Stimulated activated CD8-positive, alpha-beta memory T cell treated with anti-CD3 and anti-CD28 coated beads, Interleukin-15, amount 100 ng/mL, for 48 hours (primary cell): ENCODE measurements at places on chromosomes 6 and 20.

DNA sequence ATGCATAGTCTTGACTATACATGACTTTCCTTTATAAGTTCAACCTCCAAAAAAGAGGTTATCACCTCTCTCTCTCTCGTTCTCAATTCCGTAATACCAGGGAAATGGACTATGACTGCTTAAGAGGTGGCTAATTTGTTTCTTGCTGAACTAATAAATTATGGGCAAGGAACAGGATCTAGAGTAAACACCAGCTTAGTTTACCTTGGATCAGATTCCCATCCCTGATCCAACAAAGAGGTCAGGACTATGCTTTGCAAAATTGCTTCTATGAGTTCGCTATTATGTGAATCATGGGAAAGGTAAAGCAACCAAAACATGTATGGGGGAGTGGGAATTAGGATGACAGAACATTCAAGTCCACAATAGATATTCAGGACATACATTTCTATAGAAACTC lies 630.7 kb downstream of the HACE1 start:
- DNase-seq: no peak

DNA sequence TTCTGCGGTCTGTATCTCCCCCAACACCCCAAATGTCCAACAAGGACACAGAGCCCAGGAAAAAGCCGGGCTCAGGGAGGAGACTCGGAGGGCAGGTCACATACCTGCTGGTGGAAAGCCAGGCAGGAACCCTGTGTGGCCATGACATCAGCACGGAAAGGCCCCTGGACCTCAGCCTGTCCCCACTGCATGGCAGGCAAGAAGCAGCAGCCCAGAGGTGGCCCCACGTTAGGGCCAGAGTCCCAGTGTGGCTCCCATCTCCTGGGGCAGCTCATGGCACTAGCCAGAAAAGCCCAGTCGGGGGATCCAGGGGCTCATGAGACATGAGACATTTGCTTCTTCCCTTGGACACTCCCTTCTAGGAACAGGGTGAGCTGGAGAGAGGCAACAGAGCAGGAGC lies 258.7 kb downstream of the DLL1 start:
- no peak for DNase-seq

GRCh38 chr6:129662406-129662766 lies 47.6 kb downstream of the ARHGAP18 start:
- no peak for DNase-seq

DNA sequence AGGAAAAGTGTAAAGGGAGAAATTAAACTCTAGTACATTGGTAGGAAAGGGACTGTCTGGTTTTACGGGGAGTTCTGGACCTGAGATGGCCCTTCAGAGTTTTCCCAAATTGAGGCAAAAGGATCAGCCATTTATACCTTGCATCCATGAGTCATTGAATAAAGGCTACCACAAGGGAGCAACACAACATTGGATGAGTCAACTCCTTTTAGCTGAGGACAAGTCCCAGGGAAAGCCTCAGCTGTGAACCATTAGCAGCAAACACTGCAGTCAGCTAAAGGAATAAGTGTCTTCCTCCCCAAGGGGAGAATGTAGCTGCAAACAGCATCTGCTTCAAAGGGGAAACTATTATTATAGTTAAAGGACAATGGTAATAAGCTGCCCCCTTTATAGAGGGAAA lies 468.7 kb upstream of the ID4 start:
- no peak for DNase-seq

GRCh38 chr6:14393910-14394309 lies 276.3 kb downstream of the CD83 start:
- no peak for DNase-seq

- no peak for DNase-seq
Observed at GRCh38 chr20:50658804-50659380, 32.5 kb downstream of the RIPOR3 start.

GRCh38 chr20:47905628-47906347 lies 120.5 kb upstream of the SULF2 start:
- DNase-seq: no peak

DNA sequence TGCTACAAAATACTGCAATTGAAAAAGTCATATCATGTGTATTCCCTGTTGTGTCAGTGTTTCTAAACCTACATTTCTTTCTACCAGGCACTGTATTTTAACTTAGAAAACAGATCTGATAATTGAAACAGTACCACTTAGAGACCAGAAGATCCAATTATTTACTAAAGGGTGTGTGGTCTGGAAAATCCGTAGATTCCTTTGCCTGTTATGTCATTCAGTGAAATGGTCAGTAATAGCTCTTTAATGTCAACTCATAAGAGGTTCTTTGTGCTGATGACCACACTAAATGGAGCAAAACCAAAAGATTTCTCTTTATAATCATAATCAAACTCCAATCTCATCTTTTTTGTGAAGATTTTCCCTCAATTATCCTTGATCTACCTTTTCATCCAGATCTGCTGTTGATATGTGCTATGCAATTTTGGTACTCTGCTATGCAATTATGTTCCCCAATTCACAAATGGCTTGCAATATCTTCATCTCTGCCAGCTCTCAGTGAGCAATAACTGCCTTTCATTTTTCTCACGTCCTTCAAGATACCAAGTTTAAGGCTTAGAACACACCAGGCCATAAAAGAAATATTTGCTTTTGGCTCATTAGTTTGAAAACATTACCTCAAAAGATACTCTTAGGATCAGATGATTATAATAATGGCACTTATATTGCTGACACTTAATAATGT lies 165.5 kb downstream of the MOXD1 start:
- no peak for DNase-seq

- no peak for DNase-seq
Observed at GRCh38 chr6:151576633-151577032, 82.8 kb downstream of the CCDC170 start.

DNA sequence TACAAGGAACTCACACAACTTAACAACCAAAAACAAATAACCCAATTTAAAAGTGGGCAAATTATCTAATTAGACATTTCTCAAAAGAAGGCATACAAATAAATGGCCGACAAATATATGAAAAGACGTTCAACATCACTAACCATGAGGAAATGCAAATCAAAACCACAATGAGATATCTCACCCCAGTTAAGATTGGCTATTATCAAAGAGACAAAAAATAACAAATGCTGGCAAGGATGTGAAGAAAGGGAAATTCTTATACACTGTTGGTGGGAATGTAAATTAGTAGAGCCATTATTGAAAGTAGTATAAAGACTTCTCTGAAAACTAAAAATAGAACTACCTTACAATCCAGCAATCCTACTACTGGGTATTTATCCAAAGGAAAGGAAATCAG lies 96.7 kb upstream of the SIRPG start:
- no peak for DNase-seq

- DNase-seq: no peak
Observed at GRCh38 chr6:144912474-144912873, 627.3 kb downstream of the UTRN start.

DNA sequence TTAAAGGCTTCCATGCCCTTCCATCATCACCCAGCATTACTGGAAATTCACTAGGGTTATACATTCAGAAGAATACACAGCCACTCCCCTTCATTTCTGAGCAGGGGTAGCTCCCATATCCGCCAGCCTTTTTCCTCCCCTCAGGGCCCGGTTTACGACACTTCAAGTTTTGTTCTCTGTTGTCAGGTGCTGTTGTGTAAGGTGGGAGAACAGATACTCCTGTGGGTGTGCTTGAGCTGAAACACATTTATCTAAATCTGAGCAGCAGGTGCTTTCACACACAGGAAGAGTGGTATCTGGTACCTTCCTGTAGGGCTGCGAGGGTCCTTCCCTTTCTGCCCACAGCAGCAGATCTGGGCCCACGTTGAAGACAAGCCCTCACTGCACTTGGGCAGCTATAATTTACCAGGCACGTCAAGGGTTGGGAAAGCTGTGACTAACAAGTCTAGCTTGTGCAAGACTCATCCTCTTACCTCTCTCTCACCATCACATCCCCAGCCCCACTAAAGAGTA lies 215.8 kb upstream of the RREB1 start:
- no peak for DNase-seq

- no peak for DNase-seq
Observed at GRCh38 chr6:96789871-96790270, 47.4 kb downstream of the GPR63 start.

DNA sequence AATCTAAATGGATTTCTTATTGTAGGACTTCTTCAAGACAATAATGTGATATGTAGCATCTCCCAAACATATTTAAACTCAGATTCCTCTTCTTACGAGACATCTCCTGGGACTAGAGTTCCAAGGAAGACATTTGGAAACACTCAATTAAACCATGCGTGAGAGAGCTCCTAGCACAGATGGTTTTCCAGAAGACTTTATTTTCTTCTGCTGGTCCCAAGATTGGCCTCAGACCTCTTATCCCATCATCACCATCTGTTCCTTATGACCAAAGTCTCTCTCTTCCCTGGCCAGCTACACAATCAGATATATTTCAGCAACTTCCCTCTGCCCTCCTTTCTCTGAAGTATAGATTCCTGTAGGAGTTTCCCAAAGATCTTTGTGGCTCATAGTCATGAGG lies 93.2 kb upstream of the JARID2 start:
- DNase-seq: no peak

- no peak for DNase-seq
Observed at GRCh38 chr6:146210406-146211083, 181.7 kb downstream of the GRM1 start.

DNA sequence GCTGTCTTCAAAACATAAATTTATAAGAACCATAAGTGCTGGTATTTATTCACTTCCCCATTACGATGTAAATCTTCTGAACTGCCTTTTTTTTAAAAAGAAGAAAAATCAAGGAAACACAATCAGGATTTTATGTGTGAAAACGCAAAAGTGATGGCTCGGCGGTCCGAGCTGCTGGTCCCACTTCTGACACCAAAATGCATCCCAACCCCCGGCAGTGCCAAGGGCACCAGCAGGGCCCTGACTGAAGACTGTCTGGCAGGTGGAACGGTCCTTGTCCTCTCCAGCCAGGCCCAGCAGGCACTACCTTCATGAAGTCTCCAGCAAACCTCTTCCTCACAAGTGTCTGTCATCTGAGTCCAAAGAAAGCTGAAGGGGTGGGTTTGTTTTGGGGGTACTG lies 41.2 kb downstream of the TBC1D7 start:
- DNase-seq: no peak

- no peak for DNase-seq
Observed at GRCh38 chr6:33490621-33491020, 36.2 kb downstream of the ZBTB9 start.

- DNase-seq: peak; percentile 61
Observed at GRCh38 chr6:42402184-42402583, 49.5 kb downstream of the TRERF1 start.

DNA sequence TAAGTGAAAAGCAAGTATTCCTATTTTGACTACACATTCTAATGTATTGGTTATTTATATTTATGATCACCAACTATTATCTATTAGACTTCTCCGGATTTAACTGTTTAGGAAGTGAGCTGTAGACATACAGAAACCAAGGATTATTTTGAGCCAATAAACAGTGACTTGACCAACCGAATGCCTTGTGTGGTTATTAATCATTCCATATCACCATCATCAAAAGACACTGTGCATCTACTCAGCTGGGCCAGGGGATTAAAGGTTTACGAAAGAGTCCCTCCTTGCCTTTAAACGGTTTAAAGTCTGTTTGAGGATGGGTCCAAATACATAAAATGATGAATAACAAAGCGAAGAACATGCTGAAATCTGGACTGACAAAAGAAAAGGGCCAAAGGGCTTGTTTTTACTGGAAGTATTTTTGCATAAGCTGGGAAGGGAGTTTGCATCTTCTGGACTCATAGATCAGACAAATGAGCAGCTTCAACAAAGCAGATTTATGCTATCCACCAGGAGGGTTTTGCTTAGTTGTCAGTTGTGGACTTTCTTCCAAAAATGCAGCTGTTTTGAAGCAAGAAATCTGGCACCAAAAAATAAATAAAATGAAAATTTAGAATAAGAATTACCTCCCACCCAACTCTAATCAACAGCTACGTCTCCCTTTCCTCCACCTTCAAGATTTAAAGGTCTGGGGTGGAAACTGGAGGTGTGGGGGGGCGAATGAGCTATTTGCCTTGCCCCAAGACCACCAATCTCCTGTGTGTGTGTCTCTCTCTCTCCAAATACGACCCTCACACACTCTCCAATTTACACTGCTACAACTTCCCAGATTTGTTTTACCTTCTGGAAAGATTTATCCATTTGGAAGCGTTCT lies 33.6 kb upstream of the ID4 start:
- no peak for DNase-seq

- DNase-seq: no peak
Observed at GRCh38 chr6:125899726-125900182, 56.8 kb upstream of the HINT3 start.

DNA sequence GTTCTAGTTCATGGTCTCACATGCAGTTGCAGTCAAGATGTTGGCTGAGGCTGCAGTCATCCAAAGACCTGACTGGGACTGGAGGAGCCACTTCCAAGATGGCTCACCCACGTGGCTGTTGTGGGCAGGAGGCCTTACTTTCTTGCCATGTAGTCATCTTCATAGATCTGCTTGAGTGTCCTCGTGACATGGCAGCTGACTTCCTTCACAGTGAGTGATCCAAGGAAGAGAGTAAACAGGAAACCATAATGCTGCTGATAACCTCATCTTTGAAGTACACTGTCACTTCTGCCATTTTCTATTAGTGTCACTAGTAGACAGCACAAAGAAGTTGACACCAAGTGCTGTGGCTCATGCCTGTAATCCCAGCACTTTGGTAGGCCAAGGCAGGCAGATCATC lies 40.1 kb upstream of the AKIRIN2 start:
- peak; percentile 58 for DNase-seq

DNA sequence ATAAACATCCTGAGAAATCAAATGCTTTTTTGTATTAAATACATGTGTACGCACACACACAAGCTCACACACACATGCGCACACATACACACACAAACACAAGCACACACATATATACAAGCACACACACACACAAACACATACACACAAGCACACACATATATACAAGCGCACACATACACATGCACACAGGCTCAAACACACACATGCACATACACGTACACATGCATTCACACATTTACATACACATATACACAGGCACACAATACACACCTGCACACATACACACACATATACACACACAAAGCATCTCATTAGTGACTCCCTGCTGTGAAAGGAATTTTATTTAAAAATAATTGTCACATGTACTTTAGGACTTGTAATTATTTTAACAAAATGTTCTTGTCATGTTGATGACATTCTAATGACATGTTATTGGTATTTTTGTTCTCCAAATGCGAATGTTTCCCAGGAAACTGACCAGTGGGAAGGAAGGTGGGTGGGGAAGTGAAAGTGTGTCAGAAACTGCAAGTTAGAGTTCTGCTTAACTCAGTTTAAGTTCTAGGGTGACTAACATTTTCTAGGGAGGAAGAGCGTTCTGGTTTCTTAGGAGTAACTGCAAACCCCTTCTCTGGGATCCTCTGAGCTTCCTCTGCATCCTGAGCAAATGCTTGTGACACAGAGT lies 113.9 kb upstream of the ZNF217 start:
- DNase-seq: no peak

GRCh38 chr20:1918491-1919165 lies 23.4 kb downstream of the SIRPA start:
- no peak for DNase-seq

- peak; percentile 30 for DNase-seq
Observed at GRCh38 chr6:16136621-16137450, 8.0 kb downstream of the MYLIP start.
